Fibroblast of lung (primary cell): ENCODE measurements at places on chromosomes 5 and 9.
A peak's percentile ranks its signal among the peaks of the same experiment; 100 is the strongest.

DNA sequence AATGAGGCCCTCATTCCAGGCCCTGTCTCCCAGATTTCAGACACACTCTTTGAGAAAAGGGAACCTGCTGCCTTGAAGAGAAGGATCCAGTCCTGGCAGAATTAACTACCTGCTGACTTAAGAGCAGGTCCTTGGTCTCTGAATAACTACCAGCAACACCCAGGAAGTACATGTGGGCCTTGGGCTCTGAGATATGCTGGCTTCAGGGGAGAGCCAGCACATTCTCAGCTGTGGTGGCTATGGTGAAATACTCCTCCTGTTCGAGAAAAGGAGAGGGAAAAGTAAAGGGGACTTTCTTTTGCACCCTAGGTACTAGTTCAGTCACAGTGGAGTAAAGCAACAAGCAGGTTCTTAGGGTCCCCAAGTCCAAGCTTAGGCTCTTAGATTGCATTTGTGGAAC is 120.0 kb downstream of the HMHB1 start:
- DNase-seq: no peak

DNA sequence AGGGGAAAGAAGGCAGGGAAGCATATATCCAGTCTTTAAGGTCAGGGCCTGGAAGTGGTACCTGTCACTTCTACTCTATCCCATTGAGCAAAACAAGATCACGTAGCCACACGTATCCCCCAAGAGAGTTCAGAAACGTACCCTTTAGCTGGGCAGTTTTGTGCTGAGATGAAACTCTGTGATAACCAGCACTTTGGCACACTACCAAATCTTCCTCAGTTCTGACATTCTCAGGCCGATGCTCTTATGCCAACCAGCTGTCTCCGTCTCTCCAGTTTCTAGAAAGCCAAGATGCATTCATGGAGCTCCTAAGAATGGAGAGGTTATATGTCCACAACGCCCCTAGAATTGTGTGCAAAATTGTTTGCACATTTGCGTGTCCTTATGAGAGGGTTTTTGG is 176.6 kb upstream of the MSX2 start:
- no peak for DNase-seq

DNA sequence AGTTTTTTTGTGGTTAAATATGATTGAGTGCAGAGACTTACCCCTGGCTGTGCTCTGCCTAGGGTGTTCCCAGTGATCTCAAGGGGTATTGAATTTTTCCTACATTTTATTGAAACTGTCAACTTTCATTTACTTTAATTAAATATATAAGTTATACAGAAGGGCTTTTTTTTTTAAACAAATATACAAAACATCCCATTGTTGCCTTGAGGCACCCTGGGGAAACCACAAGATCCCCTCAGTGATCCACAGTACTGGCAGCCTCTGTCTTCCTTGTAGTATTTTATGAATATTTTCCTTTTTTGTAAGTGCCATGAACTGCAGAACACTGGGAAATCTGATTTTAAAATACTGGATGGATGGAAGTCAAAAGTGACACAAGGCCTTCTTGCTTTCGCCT is 123.7 kb downstream of the TLE1 start:
- no peak for DNase-seq

DNA sequence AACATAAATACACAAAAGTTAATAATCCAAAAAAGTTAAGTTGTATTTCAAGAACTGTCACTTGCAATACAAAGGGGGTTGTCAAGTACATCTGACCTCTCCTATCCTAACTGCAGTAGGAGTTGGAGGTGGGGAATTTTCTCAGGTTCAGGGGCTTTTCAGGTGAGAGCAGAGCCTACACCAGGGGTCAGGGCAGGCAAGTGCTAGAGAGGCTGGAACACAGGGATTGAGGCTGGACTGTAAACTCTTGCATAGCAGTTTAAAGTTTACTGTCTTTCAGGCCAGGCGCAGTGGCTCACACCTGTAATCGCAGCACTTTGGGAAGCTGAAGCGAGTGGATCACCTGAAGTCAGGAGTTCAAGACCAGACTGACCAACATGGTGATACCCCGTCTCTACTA is 25.4 kb upstream of the RASGRF2 start:
- DNase-seq: no peak

GRCh38 chr5:41256400-41256799 is 43.1 kb upstream of the C6 start:
- DNase-seq: peak; percentile 27
